Stimulated activated CD4-positive, alpha-beta T cell treated with anti-CD3 and anti-CD28 coated beads, Interleukin-12 subunit alpha, Interleukin-12 subunit beta, amount 100 ng/mL, for 48 hours (primary cell): ENCODE measurements at places on chromosomes 5 and 9.

DNA sequence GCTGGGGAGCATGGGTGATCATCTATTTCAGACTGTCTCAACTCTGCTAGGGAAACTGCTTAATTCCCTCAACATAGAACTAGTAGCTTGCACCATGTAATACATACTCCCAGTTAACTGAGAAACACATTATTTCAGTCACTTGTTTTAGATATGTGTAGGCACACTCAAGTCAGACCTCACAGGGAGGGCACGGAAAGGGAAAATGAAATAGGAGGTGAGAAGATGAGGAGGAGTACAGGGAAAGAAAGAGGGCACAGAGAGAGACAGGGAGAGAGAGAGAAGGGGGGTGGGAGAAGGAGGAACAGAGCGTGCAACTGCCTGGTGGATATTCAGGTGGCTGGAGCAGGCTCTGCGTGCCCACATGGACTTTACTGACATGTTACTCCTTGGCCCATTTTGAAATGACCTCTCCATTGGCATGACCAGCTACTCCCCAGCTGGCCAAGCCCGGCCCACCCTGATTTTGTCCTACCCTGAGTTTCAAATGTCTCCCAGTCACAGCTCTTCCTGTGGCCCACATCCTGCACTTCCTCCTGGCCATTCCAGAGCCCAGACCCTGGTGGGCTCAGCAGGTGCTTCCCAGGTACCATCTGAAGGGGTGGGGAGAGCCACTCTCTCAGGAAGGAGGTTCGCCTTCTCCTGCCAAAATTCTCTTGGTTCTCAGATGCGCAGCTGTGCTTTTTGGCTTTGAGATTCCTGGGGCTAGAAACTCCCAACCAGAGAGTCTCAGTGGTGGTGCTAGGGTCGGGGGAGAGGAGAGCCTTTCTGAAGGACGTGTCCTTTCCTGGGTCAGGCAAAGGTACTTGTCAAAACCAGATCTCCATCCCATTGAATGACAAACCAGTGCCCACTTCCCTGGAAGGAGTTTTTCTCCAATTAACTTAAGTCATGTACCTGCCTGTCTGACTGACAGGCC is 229.4 kb downstream of the FSTL4 start:
- no peak for DNase-seq

DNA sequence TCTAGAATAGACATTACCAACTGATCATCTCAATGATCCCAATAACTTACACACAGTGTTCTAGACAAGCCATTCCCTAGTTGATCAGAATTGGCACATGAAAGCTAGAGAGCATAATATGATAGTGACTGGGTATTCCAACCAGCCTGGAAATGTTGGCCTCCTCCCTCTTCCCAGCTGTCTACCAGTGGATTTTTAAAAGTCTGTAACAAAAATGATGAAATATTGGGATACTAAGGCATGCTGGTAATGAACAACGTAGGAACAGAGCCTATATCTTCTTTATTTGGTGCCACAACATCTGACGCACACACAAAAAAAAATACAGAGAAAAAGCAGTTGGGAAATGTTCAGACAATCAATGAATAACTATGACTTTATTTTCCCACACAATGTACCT is 34.8 kb downstream of the TRIM32 start:
- DNase-seq, result no peak

- peak; percentile 53 for DNase-seq
Observed at GRCh38 chr9:33446240-33446945, 1.0 kb downstream of the AQP3 start.

GRCh38 chr9:131623655-131624330 is 78.5 kb downstream of the PRRT1B start:
- DNase-seq, result no peak

DNA sequence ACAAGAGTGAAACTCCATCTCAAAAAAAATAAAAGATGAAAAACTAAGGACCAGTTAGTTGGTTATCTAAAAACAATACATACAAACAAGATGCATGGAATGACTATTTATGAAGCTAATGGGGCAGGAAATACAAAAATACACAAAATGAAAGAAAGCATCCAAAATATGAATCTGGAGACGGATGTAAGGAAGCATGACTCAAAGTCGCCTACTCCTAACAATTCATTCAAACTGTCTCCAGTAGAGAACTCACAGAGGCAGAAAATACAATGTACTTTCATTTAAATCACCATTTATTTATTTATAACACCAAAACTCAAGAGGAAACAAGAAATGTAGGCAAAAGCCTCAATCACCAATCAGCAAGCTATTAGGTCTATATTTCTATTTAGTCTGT is 68.4 kb downstream of the SCAI start:
- no peak for DNase-seq
